ENCODE measurements at places on chromosomes 1 and 21. TPM values are rescaled to one million over a fixed set of nuclear protein-coding genes. Genes with fewer than 3 reads are reported as not detected.

The MRPS14 gene
- 24.1 TPM for total RNA-seq

The FASLG gene
- total RNA-seq: not detected

The NTMT2 gene
- total RNA-seq: not detected

The ALG14 gene
- total RNA-seq: 7.7 TPM

The CYP2J2 gene
- total RNA-seq: 1.6 TPM

The LEMD1 gene
- 16.7 TPM for total RNA-seq

The CELF3 gene
- total RNA-seq: not detected

The ABCB10 gene
- total RNA-seq: 12.1 TPM

The CCDC27 gene
- not detected for total RNA-seq

The CACNA1S gene
- not detected for total RNA-seq

The GPR61 gene
- total RNA-seq: not detected

The CHRNB2 gene
- not detected for total RNA-seq

DNA sequence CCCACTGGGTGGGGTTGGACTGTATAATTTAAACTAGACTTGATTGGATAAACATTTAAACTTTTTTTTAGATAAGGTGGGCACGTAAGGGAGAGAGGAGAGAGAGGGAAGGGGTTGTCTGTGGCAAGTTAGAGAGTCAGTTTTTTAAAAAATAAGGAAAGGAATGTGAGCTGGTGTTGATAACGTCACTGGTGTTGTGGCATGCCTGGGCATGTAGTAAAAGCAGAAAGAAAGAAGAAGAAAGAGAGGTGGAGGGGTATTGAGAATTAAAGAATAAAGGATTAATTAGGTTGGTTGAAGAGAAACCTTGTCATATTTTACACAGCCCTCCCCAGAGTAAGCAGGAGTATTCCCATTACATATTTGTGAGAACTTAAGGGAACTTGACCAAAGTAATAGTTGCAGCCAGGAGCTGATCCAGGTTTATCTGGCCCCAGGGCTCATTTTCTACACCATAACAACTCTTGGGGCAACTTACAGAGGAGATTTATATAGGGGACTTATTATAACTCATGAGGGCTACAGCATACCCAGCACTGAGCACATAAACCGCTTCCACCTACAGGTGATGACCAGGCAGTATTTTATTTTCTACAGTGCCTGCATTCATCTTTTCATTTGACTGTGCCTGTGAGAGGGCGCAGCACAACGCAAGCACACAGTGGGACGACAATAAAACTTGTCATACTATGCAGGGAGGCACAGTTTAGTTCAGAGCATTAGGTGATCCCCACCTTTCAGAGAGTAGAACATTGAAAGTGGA is 70.2 kb downstream of the CCDC30 start:
- DNase-seq: no peak

GRCh38 chr1:27233667-27234048 is 774 bp upstream of the WDTC1 start:
- DNase-seq: no peak

- no peak for DNase-seq
Observed at GRCh38 chr1:56298866-56299265, 280.5 kb downstream of the PLPP3 start.

DNA sequence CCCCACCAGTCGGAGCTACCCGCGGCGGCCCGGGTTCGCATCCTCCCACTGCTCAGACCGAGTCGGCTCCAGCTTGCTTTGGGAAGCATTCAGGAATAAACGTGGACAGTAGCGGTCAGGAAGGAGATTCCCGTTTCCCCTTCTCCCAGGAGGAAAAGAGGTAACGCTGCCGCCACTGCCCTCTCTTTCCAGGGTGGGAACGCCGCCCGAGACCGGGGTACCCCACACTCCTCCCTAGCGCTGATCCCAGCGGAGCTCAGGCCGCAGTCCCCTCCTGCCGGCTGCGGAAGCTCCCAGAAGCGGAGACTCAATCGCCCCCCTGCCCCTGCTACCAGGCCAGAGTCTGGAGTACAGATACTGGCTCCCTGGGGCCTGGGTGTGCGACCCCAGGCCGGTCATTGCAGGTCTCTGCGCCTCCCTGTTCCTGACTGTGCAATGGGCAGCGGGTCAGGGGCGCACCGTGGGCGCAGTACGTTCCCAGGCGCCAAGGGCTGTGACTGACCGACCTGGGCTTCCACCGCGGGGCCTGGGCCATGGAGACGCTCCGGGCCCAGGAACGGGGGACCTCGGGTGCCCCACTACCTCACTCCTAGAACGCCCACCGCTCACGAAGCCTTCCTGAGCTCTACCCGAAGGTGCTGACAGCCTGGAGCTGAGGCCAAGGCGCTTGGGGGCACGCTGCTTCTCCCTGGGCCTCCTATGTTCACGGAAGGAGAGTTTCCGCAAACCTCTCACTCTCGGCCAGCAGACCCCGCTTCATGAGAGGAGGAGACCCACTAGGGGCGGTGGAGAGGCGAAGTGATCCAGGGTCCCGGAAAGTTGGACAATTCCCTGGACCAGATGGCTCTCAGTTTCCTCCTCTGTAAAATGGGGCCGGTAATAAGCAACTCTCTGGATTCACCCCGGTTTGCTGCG is 7.8 kb downstream of the DMRTA2 start:
- no peak for DNase-seq

- no peak for DNase-seq
Observed at GRCh38 chr21:44326716-44327602, 12.2 kb downstream of the CFAP410 start.

DNA sequence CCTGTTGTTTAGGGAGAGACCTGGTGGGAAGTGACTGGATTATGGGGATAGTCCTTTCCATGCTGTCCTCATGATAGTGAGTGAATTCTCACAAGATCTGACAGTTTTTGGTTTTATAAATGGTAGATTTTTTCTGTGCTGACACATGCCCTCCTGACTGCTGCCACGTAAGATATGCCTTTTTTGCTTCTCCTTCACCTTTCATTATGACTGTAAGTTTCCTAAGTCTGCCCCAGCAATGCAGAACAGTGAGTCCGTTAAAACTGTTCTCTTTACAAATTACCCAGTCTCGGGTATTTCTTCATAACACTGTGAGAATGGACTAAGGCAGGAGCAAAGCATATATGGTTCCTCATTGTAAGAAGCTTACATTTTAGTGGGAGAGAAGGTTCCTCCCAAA is 1727.2 kb downstream of the NCAM2 start:
- no peak for DNase-seq

DNA sequence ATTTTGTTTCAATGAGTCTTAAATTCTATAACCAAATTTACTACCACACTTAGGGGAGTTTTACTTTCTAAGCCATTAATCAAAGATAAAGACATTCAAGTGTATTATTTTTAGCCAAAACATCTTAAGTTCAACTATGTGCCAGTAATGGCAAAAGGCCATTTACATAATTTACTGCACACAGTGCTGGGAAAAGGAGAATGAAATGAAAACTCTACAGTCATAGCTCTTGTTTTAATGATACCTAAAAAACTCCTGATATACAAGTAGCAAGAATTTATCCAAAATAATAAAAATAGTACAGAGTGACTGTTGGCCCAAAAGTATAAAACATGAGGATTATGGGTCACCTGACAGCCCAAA is 42.4 kb upstream of the C1orf198 start:
- no peak for DNase-seq

DNA sequence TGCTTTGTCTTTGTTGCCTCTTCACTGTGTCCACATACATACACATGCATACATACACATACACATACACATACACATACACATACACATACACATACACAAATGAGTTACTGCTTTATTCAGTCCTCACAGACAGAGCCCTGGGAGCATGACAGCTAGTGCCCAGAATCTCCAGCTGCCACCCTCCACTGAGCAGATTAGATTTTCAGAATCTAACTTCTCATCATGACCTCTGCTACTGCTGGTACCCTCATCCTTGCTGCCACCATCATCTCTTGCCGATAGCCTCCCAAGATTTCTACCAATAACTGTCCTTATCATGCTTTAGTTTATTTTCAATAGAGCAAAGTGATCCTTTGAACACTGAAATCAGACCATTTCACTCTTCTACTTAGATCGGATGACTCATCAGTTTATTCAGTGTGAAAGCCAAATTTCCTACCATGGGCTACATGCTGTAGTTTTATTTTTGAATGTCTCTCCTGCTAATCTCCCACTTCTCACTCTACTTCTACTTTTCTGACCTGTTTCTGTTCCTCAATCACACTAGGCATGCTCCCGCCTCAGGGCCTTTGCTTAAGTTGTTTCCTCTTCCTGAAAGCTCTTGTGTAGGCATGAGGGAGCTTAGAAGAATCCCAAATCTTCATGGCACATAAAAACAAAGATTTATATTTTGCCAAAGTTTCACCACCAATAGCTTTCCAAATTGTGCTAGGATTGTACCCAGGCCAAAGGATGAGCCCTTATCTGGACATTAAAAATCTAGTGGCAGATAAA is 43.0 kb downstream of the ATP6V1G3 start:
- DNase-seq: no peak

GRCh38 chr1:65458730-65459396 is 38.4 kb downstream of the LEPR start:
- no peak for DNase-seq

GRCh38 chr1:176049582-176049981 is 157.5 kb downstream of the COP1 start:
- DNase-seq: no peak

GRCh38 chr1:22471078-22471477 is 19.4 kb downstream of the ZBTB40 start:
- no peak for DNase-seq

- DNase-seq: no peak
Observed at GRCh38 chr1:98110674-98111073, 189.8 kb upstream of the DPYD start.

GRCh38 chr1:21663951-21664805 is 5.0 kb downstream of the RAP1GAP start:
- no peak for DNase-seq

GRCh38 chr1:65001231-65001792 is 35.0 kb upstream of the JAK1 start:
- DNase-seq: no peak

GRCh38 chr1:109878531-109879104 is 32.0 kb upstream of the CSF1 start:
- no peak for DNase-seq

DNA sequence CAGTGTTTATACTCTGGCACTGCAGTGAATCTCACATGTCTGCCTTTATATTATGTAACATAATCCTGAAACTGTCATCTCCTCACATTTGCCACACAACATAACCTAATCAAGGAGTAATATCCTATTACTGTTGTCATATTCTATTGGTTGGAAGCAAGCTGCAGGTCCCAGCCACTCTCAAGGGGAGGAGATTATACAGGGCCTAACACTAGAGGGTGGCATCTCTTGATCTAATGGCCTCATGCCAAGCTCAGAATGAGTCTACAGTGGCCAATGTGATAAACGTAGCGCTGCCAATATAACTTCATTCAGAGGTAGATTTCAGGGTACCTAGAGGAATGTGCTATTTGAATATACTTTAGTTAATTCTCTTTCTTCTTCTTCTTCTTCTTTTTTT is 166.8 kb downstream of the BACH1 start:
- no peak for DNase-seq

DNA sequence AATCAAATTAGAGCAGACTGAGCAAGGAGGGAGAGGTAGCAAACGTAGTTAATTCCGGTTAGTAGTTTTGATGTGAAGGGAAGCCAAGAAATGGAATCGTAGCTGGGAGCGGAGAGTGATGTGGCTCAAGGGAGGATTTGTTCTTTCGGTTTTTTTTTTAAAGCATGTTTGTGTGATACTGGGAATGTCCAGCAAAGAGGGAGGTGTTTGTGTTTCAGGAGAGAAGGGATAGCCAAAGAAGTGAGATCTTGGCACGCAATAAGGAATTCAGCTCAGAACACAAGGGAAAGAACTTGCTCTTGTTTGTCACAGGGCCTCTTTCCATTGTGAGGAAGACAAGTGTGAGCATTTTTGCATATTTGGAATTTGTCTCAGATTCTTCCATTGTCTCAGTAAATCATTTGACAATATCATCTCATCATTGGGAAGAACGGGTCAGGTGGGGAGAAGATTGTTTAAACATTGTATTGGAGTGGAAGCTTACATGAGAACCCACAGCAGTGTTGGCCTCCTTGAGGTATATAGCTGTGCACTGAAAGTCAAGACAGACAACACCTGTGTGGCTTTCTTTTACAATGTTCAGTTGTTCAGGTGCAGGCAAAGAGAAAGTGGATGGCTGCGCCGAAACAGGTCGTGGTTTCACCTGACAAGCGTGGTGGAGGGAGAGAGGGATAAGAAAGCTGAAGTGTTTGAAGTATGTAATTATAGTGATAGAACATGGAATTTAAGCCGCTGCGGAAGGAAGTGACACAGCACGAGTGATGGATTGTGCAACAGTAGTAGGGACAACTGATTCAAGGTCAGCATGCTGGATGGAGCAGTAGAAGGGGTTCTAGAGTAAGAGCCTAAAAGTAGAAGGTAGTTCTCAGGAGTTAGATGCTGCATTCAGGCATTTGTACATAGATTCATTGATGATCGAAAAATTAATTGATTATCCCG is 25.4 kb downstream of the FMN2 start:
- no peak for DNase-seq

- no peak for DNase-seq
Observed at GRCh38 chr1:178500936-178501554, 4.3 kb upstream of the CLEC20A start.

- DNase-seq: no peak
Observed at GRCh38 chr1:207603777-207604176, 41.2 kb upstream of the CR1L start.

DNA sequence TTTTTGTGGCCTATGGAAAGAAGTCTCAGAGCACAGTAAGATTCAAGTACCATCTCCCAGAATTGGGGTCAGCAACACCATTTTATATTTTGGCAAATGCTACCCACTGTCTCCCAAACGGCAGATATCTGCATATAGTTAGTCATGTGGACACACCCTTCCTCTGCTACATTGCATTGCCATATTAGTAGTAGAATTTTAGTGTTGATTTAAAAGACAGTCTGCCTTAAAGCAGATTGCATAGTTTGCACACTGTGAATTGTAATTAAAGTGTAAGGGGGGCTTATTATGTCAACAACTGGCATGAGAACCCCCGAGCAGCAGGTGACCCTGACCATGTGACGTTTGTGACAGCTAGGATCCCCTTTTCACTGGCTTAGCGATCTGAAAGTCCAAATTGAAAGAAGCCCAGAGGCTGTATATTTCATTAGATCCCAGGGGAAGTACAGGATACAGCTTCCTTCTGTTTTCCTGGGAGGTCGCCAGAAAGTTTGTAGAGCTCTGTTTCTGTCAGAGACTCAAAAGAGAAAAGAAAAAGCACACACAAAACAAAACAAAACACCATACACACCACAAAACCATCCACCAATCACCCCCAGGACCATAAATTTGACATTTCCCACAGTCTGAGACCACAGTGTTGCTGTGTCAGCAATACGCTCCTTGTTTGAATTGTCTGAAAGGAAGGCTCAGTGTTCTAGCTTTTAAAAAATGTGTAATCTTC is 172.4 kb downstream of the NFIA start:
- no peak for DNase-seq
